ENCODE measurements at places on chromosomes 11 and 22.

DNA sequence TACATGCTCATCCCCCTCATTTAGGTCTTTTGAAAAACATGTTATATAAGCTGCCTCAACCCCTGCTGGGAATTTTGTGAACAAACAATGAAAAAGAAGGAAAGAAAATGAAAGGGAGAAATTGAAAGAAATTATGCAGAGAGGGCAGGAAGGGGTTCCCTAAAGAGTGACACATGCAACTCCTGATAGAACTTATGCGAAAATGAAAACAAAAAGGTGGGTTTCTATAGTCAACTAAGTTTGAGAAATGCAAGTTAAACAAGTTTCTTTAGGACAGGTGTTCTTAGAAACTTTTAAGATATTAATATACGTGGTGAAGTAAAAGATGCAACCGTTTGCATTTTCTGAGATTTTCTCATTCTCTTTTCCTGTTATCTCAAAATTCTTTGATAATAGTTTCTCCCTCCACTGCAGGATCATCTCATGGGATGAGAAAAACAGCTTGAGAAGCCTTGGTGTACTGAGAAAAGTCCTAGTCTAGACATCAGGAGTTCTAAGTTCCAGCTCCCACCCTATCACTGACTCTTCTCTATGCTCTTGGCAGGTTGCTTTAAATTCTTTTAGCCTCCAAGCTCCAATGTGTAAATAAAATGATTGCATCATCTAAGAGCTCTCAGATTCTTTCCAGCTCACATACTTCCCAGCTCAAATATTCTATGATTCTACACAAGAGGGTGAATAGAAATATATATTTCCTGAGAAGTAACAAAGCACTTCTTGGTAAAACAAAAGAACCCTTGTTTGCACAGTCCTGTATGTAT is 109.2 kb downstream of the FAM76B start:
- DNase-seq: peak; percentile 69

DNA sequence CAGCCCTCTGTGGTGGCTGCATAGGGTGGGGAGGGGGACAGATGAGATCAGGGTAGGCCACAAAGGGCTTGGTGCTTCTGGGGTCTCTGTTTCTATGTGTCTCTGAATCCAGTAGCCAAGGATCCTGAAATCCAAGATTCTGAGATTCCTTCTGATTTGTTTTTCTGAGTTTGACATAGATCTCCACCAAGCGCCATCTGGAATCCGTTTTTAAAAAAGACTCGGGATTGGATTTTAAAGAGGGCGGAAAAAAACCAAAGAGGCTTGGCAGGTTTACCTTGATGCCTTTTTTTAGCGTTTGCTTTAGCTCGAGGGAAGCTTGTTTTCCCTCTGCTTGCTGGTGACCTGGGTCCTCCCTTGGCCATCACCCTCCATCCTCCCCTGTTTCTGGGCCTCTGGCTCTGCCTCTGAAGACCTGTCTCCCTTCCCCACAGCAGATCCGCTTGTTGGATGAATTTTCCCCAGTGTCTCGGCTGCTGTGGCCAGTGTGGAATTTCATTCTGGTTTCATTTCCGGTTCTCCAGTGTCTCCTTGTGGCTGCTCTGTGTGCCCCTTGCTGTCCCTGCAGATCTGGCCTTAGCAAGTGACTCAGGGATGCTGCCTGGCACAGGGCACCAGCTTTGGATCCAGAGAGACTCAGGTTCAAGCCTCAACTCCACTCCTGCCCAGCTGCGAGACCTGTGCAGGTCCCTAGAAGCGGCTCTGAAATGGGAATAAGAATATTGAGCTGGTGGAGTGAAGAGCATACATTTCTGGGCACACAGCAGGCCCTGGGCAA is 15.1 kb downstream of the SYNGR1 start:
- no peak for DNase-seq

DNA sequence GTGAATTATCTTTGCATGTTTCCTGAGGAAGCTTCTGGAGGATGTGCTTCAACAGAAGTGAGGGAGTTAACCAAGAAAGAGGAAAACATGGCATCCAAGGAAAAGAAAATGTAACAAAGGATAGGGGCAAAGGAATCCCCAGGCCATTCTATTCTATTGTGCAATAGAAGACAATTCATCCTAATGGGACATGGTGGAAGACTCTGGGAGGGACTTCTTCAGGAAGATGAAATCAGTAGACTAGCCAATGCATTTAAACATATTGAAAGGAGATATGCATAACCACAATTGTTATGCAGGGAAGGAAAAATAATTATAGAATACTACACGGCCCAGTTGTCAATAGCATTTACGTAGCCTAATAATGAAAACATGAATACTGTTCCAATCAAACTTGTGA is 55.7 kb downstream of the THAP12 start:
- no peak for DNase-seq

GRCh38 chr11:124934862-124935547 is 842 bp downstream of the HEPACAM start:
- DNase-seq: peak; percentile 19

DNA sequence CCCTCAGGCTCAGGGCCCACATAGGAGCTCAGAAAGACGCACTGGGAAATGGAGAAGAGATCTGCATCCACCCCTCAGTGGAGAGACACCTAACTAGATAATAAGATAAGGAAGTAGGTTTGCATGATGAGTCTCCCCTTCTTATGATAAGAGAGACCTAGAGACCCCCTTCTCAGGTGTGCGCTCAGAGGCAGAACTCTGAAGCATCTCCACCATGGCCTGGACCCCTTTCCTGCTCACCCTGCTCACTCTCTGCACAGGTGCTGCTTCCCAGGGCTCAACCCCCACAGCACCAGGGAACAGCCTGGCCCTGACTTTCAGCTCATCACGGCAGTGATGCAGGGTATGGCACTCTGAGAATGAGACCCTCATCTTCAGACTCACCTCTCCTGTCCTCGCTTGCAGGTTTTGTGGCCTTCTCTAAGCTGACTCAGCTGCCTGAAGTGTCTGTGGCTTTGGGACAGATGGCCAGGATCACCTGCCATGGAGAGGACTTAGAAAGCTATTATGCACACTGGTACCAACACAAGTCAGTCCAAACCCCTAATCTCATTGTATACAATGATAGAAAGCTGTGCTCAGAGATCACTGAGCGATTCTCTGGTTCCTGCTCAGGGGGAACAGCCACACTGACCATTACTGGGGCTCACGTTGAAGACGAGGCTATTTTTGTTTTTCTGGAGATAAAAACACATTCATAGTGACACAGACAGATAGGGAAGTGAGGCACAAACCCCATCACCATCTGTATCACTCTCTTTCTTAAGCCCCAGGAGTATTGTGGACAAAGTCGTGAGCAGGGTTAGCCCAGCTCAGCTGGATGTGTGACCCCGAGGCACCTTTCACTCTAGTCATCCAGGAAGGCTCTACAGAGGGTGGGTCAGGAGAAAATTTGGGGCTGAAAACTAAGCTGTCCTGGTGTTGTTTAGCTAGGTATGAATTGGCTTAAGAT is 29.7 kb upstream of the IGLL5 start:
- DNase-seq: no peak

DNA sequence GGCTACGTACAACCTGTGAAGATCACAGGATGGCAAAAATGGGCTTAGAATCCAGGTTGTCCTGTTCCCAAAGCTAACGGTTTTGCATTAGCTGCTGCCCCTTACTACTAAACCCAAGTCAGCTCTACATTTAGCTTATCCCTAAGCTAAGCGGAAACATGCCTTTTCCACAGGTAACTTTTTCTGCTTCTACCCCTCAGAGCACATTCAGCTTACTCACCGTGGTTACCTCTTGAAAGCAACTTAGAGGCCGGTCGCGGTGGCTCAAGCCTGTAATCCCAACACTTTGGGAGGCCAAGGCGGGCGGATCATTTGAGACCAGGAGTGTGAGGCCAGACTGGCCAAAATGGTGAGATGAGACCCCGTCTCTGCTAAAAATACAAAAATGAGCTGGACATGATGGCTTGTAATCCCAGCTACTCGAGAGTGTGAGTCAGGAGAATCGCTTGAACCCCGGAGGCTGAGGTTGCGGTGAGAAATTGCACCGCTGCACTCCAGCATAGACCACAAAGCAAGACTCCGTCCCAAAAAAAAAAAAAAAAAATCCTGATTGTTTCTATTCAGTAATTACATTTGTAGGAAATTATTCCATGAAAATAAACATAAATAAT is 790 bp upstream of the TMEM41B start:
- DNase-seq: no peak

GRCh38 chr11:15969281-15969680 is 387.1 kb downstream of the SOX6 start:
- peak; percentile 55 for DNase-seq

GRCh38 chr11:116603728-116604323 is 169.0 kb downstream of the BUD13 start:
- no peak for DNase-seq

- DNase-seq: no peak
These were observed 8.1 kb upstream of the SART1 start for GRCh38 chr11:65953471-65953870.

- DNase-seq: no peak
These were observed 261.6 kb upstream of the CADM1 start for GRCh38 chr11:115765803-115766239.

- no peak for DNase-seq
These were observed 132.5 kb downstream of the SGSM3 start for GRCh38 chr22:40502919-40503318.

DNA sequence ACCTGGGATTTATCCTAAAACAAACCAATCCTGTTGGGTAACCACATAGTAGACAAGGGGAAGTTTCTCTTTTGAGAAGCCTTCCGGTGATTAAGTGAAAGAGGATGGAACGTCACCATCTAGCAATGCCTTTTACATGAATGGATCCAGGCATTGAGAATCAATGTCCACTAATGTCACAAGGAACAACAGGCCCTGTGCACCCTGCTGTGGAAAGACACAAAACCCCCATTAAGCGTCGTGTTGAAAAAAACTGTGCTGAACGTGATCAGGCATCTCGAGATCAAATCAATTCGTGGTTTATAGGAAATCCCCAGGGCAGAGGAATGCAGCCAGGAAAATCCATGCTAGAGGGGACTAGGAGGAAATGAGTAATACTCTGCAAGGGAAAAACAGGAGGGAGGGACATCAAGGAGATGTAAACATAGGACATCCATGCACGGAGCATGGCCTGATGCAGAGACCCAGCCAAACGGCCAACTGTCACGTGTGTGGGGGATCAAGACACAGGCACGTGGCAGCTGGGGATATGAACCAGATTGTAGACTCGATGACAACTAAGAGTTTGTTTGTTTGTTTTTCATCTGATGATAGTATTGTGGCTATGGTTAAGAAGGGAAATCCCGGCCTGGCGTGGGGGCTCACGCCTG is 38.6 kb upstream of the CARS1 start:
- DNase-seq: peak; percentile 69

DNA sequence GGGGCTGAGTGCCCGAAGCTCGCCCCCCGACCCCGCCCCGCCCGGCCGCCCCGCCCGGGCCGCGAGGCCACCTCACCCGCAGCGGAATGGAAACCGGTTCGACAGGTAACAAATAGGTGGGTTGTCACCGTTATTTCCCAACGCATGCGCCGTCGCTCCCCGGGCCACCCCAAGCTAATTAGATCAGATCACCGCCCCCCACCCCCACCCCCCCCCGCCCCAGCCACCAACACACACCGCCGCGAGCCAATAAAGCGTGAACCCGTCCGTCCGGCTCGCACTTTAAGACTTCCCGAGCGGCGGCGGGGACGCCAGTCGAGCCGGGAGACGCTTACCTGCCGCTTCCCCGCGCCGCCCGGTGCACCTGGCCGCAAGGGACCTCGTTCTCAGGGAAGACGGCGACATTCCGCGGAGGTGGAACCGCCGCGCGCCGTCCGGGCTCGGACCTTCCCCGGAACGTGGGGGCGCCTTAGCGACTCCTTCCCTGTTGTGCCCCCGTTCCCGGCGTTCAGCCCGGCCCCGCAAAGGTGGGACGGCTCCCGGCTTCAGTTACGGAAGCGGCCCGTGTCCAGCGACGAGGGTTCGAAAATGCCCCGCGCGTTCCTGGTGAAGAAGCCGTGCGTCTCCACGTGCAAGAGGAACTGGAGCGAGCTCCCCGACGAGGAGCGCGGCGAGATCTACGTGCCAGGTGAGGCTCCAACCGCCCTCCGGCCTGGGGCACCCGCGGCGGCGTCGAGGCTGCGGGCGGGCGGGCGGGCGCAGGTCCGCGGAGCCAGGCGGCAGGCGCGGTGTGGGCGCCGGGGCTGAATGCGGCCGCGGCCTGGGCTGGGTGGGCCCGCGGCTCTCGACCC is at the start of gene OVOL1:
TSS of gene OVOL1 (plus strand) at position 278 of the 851 bp plus-strand sequence. CDS start at position 589, 311 bp downstream.
- DNase-seq: no peak

DNA sequence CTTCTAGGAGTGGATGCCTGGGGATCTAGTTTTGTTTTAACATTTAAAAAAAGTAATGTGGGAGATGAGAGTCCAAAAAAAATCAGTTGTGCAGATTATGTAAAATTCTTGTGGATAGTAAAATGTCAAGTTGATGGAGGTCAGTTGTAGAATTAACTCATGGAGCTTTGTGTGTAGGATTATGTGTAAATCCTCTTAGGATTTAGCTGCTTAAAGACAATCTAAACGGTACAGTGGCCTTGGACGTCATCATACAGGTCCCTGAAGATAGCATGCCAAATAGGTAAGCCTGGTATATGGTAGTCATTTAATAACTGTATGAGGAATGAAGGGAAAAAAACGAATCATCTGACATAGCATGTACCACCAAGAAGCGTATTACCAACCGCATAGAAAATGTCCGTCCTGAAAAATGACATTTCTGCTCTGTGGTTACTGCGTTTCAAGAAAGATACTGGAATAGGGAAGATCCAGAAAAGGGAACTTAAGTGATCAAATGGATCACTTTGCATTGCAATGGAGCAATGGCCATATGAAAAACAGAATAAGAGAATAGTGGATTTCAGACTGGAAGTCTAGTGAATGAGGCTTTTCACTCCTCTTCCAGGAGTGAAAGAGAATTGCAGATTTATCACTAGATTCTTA is 61.3 kb downstream of the BCL2L13 start:
- no peak for DNase-seq

- no peak for DNase-seq
These were observed 773 bp downstream of the MIAT start for GRCh38 chr22:26658161-26658560.

GRCh38 chr11:97996762-97997161 is 1024.0 kb upstream of the CNTN5 start:
- no peak for DNase-seq

DNA sequence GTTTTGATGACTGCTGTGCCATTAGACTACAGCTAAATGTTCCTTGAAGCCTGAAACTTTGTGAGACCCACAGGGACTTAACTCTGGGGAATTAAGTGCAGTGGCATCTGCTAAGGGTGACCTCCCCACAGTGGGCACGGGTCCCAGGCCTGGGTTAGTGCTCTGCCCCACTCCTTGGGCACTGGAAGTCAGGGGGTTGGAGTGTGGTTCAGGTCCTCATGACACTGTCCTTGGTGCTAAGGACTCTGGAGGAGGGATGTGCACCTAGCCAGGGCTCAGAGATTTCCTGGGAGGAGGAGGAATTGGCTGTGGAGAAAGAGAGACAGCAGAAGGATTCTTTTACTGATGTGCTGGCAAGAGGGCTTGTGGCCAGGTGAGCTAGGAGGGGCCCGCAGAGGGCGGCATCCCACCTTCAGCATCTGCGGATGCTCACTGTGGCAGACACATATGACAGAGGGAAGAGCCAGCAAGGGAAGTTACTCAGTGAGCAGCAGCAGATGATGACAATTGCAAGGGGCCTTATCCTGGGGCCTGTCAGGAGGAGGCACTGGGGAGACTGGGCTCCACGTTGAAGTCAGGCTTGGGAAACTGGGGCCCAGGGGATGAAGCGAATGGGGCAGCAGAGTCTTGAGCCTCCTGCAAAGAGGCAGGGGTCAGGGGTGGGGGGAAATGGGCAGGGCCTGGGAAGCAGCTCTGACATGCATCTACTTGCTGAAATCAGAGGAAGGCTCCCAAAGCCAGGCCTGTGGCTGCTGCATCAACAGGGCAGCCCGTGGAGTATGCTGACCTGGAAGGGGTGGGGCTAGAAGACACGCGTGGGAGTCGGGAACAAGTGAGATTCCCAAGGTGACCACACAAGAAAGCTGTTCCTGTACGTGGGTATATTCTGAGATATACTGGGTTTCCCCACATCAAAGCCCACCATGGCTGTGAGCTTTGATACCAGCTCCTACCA is 144.0 kb downstream of the MPPED1 start:
- no peak for DNase-seq
